PC-9 (cell line): ENCODE measurements at places on chromosomes 1 and 21.

GRCh38 chr1:19704247-19705113 is 39.8 kb downstream of the HTR6 start:
- peak; percentile 68 for DNase-seq

DNA sequence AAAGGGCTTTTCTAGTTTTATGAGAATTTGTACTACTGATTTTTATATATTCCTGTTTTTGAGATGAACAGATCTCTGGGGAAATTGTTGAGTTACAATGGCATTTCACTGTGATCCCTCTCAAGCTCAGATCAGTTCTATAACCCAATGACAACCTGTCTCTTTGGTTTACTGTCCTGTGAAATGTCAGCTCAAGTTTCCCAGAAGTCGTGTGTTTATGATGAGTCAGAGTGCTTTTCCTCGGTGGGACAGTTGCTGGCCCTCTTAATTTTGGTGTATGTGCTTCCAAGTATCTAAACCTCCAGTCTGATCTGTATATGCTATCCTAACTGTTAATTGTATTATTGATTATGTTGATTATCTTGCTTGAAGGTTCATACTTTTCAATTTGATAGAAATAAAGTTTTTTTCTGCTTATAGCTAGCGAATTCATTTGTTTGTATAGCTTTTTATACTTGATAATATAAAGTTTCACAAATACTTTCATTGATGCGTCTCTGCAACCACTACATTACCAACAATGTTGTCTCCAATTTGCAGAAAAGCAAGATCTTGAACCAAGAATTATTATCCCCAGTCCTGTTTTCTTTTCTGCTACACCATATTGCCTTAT is 77.5 kb upstream of the DNAJC6 start:
- no peak for DNase-seq

GRCh38 chr1:200037904-200038303 is 10.4 kb downstream of the NR5A2 start:
- DNase-seq: no peak

DNA sequence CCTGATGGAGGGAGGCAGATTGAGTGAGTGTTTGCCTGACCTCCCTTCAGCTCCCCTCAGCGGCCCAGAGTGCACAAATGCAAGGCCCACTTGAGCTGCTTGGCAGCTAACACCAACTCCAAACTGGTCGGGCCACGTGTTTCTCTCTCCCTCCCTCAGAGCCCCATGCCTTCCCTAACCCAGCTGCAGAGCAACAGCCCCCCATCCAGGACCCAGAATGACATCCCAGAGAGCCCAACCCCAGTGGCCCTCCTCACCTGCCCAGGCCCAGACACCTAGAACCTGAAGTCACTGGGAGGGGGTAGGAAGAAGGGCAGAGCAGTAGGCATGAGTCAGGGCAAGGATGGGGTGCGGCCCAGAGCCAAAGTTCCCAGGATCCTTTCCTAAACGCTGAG is 789 bp upstream of the S100A14 start:
- no peak for DNase-seq

DNA sequence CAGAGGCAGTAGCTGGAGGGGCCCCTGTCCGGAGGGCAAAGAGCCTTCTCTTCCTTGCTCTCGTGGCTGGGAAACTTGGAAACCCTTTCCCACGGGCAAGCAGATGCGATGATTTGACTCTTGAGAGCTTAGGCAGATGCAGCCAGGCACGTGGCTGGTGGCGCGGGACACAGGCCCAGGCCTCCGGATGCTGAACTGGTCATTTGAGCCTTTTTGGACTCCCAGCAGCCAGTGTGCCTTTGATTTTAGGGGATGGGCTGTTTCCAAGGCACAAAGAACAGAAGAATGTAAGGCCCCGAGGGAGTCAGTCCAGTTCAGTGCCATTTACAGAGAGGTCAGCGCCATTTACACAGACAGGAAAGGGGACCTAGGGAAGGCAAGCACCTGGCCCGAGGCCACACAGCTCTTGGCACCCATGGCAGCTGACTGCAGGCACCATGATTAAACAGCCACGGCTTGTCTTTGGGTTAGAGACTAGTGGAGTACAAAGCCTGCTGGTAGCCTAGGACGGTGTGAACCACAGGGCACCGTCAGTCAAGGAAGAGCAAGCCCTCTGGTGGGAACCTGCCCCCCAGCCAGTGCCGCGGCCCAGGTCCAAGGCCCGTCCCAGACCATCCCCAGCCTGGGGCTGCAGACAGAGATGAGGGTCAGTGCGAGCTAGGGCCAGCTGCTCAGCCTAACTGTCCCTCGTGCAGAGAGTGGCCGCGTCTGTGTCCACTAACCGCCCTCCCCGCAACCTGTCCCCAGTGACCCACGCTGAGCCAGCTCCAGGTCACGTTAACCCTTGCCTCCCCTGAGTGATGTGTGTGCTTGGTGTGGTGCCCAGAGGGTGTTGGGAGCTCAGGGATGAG is 20.4 kb upstream of the CCDC27 start:
- DNase-seq: no peak
